ENCODE measurements at places on chromosomes 1 and 21.

DNA sequence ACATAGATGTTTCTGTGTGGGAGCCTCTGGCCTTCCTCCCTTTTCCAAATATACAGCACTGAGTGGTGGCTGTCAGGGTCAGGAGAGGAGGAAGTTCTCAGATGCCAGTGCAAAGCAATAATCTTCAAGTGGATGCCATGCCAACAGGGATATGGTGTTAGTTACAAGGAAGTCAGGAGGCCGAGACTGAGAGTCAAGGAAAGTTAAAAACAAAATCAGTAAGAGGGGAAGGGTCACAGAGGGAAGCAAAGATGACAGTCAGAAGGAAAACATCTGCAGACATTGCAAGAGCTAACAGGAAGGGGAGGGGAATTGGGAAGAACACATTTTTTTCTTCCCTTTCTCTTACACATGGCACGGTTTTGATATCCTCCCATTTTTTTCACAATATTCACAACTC, 691.4 kb downstream of the ADGRL2 start:
- no peak for DNase-seq

DNA sequence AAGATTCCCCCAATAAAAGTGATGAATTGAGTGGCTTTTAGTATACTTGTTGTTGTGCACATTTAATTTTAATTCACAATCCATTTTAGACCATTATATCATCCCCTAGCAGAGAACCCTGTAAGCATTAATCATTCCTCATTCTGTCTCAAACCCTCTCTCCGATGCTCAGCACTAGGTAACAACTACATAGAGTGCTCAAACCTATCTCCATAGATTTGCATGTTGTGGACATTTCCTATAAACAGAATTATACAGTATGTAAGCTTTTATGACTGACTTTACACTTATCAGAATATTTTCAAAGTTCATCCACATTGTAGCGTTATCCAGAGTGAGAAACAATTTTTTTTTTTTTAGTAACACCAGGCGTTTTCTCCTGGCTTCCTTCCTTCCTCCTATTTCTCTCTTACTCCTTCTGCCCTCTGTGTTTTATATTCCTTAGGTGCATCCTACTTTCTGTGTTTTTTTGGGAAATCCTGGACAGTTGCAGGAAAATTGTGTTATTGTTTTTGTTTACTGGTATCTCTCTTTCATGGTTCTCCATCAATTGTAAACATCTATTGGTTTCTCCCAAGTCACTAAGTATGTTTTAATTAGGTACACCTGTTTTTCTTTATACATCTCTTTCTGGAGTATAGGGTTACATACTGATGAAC, 1528.0 kb upstream of the TPTE start:
- DNase-seq, result no peak

DNA sequence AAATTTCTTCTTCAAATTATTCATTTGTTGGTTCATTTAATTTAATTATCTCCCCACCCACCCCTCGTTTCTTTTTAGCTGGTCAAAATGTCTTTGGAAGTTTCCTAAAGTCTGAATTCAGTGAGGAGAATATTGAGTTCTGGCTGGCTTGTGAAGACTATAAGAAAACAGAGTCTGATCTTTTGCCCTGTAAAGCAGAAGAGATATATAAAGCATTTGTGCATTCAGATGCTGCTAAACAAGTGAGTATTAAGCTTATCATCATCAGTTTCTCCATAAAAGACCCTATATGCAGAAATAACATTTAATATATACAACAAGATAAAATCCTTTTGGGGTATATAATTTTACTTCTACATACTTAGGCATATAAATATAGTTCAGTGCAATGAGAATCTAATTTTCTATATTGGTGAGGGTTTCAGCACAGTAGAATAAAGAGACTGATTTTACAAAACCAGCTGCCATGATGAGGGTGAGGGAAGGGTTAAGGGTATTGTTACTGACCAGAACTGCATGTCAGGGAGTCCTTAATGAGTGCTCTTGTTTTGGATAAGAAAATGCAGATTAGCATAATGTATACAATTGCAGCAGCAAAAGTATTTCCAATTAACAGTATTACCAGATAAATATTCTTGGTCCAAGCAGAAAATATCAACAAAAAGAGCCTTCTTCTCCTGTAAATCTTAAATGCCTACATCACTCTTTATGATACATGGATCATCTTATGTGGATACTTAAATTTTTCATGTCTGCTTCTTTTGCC, 2.8 kb downstream of the RGS1 start:
- no peak for DNase-seq

DNA sequence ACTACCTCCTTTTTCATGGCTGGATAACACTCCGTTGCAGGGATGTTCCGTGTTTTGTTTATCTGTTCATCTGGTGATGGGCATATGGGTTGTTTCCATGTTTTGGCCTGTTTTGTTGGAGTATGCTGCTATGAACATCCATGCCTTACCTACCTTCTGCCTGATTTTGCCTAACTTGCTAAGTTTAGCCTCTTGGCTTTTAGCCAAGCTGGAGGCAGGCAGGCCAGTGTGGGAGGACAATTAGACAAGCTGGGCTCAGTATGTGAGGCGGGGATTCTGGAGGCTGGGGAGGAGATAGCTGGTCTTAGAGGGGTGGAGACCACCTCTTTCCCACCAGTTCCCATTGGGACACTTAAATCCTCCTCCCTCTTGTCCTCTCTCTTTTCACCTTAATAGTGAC, 98.4 kb upstream of the WNT4 start:
- DNase-seq, result no peak

DNA sequence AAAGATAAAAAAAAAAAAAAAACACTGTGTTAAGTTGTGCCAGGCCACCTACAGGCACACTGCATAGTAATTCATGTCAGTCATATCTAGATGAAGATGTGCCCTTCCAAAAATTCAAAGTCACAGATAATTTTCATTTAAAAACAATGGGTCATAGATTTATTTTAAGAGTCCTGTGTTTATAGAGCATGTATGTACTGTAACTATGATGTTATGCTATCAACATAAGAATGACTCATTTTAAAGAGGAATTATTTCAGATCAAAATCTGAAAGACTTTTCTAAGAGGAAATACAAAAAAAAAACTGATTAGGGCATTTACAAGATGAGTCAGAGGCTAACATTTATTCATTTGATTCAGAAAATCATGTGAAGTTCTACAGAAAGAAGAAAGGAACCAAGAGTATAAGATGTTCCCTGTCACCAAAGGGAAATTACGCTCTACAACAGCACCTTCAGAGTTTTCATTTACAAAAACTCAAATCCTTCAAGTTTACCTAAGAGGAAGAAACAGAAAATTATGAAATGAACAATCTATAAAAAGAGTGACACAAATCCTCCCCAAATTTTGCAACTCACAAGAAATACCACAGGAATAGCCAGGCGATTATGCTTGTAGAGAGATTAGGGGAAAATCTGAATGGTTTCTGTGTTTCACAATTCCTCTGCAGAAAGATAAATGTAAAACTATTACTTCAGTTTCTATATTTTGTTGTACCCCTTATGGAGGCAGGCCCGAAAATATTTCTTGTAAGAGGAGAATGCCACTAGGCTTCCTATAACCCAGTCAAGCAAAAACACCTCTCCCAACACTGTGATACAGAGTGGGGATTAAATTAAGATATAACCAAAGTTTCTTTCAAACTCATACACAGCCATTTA, 13.8 kb downstream of the TP53BP2 start:
- DNase-seq, result no peak

GRCh38 chr1:220544901-220545303, 17.0 kb downstream of the MARK1 start:
- DNase-seq, result no peak

DNA sequence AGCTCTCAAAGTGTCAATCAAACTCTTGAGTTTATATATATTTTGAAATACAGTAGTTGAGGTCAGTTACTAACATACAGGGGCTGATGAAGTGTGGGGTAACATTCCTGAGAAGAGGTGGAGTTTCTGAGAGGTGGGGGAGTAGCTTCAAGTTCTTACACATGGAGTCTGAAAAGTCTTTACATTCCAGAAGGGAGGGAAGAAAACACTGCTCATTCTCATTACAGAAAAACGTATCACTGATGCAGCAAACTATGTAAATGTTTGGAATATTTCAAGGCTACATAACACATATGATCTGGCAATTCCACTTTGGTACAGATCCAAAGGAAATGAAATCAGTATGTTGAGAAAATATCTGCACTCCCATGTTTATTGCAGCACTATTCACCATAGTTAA, 1065.8 kb upstream of the B3GALT2 start:
- DNase-seq, result no peak

DNA sequence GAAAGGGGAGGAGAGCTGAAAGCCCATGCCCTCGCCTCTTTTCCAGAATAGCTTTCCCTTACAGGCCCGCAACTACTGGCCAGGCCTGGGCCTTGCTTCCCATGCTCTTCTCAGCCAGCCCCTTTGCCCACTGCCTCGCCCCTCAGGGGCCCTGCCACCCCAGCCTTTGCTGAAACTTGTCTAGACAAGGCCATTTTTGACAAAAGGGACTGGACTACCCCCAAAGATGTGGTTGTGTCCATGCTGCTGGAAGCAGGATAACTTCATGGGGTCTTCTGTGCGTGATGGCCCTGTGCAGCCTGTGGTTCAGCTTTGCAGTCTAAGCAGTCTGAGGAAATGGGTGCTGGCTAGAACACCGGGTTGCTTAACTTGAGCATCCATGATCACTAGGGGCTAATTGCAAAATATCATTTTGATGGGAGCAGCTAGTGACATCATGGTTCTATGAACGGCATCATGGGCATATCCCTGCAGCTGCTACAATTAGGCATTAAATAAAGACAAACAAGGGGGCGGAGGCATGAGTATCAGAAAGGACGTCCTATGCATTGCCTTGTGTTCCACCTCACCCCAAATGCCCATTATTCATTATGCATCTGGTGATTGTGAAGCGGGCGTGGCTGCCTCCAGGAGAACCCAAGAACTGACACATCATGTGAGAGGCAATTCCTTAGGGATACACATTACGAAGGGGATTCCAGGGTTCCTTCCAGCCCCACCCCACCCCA, 36.8 kb downstream of the NTPCR start:
- no peak for DNase-seq

- no peak for DNase-seq
Observed at GRCh38 chr1:61094677-61095469, 12.5 kb downstream of the NFIA start.

DNA sequence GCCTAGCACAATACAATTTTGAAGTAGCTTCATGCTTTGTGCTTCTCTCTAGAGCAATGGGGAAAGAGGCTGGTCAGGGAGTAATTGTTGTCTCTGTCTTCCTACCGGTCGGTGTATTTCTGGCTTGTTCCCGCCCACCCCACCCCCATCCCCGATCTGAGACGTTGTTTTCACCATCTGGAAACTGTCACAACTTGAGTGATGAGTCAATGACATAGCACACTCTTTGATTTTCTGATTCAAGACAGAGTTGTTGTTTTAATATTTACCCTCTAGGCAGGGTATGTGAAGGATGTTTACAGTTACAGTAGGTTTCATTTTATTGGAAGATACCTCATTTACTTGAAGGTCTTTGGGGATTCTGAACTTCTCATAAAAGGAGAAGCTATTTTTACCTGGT, 7.0 kb downstream of the IL12RB2 start:
- DNase-seq, result no peak

DNA sequence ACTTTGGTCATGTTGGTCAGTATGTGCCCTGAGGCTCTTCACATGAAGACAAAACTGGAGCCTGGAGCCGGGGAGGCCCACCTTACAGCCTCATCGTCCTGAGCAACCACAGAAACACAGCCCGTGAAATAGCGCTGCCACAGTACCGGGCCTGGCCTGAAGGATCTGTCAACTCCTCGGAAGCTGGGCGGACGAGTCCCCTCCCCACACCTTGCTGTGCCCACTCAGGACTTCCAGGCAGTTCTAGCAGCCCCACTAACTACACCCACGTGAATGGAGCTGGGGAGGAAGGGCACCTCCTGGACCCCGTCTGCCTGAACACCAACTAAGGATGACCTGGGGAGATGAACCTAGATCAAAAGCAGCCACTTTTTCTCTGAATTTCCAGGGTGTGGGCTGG, 24.7 kb downstream of the SDE2 start:
- no peak for DNase-seq

DNA sequence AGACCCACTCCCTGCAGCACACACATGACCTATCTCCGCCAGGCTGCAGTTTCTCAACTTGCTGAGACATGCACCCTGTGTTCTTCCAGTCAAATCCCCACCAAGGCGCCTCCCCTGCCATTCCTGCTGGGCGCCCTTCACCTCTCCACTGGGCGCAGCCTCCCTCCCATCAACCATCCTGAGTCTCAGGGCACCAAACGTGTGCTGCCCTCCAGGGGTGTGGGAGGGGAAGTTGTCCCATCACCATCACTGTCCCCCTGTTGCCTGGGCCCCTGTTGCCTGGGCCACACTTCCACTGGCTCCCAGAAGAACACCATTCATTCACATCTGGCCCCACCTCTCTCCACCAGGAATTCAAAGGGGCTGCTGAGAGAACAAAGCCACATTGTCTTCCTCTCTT, 44.9 kb upstream of the EFHD2 start:
- no peak for DNase-seq

GRCh38 chr1:2585318-2586092, 1.1 kb upstream of the PRXL2B start:
- DNase-seq, result peak; percentile 58

DNA sequence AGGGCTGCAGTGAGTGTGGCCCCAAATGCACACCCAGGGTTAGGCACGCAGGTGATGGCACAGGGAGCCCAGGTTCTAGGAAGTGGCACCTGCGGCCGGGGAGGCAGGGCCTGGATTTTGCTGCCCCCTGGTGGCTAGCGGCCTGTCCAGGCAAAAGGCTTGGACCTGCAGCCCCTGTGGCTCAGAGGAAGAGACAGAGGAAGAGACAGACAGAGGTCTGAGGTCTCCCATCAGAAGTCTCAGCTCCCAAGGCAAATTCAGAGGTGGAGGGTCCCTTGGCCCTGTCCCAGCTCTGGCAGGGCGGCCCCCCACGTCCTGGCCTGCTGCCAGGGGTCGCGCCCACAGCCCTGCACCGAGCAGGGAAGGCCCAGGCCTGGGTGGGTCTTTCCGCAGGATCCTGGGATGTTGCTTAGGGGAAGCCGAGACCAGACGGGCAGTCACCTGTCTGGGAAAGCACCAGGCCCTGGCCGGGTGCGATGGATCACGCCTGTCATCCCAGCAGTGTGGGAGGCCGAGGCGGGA, 8.0 kb upstream of the TNFRSF14 start:
- peak; percentile 71 for DNase-seq

DNA sequence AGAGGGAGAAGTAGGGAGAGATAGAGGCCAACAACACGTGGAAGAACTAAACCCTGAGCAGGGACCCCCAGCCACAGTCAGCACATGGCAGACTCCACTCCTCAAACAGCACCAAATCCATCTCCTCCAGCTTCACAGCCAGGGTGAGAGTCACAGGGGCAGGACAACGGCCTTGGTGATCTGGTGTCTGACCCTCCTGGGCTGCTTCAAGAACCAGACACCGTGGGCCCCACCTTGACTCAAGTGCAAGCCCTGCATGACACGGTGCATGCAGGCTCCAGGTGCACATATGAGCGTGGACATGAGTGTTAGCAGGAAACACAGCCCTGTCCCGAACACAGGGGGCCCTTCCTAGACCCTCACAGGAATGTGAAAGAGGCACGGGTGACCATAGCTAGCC, 21.9 kb downstream of the S100A7 start:
- DNase-seq, result no peak

- DNase-seq, result no peak
Observed at GRCh38 chr1:64686828-64687724, 57.8 kb upstream of the RAVER2 start.

Data from activated CD4-positive, alpha-beta T cell treated with anti-CD3 and anti-CD28 coated beads, Interleukin-2, amount 50 U/mL, for 24 hours (primary cell).